T-helper 2 cell (primary cell): ENCODE measurements at places on chromosomes 1 and 21.

DNA sequence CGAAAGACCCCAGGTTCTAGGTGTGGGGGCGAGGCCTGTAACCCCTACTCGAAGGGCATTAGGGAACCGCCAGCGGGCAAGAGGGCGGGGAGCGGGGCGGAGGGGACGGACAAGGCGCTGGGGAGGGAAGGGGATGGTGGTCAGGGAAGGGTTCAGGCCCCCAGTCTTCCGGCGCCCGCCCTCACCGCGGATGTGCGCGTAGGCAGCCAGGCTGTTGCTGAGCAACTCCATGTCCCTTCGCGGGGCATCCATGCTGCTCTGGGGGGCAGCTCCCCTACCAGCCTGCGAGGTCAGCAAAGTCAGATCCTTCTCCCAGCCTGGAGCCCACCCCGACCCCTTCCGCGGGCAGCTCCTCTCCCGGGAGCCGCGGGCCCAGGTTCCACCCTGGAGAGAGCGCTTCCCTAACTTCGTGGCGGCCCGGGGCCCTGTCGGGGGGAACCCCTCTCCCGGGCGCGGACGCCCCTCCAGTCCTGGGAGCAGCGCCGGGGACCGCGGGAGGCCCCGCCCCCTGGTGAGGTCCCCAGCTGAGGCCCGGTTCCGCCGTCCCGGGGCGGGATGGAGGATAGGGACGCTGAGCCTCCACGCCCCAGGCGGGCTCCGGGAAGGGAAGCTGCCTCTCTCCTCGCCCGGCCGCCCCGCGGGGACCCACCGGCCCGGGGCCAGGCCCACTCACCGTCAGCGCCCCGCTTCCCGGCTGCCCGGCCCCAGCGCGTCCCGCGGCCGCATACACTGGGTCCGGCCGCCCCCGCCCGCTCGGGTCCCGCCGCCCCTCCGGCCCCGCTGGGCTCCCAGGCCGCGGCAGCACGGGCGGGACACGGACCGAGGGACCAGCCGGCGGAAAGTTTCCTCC, 434 bp downstream of the EVA1B start:
- DNase-seq, result peak; percentile 30

GRCh38 chr1:225822655-225823403, 12.9 kb downstream of the EPHX1 start:
- DNase-seq, result no peak

- DNase-seq, result no peak
These were observed 307.2 kb downstream of the HHIPL2 start for GRCh38 chr1:222240536-222241181.

DNA sequence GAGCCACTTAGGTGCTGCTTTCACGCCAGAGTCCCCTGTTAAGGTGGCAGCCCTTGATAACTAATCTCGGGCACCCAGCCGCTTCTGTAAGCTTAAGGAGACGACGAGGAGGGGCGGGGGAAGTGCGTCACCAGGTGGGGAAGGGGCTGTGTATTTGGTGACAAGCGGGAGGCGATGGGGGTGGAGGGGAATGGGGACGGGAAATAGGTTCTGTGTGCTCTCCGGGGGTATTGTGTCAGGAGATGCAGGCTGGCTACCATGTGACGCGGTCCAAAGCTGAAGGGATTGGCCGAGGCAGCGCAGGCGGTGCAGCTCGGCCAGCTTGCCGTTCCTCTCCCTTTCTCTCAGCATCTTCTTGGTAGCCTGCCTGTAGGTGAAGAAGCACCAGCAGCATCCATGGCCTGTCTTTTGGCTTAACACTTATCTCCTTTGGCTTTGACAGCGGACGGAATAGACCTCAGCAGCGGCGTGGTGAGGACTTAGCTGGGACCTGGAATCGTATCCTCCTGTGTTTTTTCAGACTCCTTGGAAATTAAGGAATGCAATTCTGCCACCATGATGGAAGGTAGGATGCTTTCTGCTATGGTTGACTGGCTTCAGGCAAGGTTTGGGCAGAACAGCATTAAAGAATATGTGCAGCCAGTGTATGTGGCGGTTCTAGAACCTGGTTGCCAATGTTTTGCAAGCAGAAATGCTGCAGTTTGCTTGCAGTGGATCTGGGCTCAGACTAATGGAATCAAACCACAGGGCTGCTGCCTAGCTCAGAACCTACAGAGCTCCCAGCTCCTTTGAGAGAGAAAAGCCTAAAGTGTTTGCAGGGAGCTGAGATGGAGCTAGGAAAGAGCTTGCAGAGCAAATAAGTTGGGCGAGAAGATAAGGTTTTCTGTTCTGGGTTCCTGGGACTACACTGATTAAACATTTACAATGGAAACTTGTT, at the start of gene SGIP1:
TSS of gene SGIP1 (plus strand) at position 350 of the 937 bp plus-strand sequence. CDS start at position 556, 206 bp downstream.
- DNase-seq, result no peak

GRCh38 chr1:160866001-160866694, 3.5 kb upstream of the CD244 start:
- no peak for DNase-seq

- DNase-seq, result no peak
These were observed 319.8 kb upstream of the SPAG17 start for GRCh38 chr1:118504867-118505266.

DNA sequence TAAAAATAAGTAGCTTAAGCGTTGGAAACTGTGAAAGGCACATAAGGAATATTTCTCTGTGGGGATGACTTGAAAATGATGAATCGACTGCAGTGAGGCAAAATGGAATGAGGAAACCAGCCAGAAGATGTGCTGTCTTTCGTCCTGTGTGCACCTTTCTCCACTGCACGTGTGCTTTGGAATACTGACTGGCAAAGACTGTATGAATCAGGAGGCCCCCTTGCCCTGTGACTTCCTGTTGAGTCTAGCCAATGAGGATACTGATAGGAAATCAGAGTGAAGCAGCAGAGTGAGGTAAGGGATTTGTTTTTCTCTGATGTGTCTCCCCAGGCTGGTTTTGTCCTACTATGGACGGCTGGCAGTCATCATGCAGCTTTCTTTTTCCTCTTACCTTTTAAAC, 118.2 kb upstream of the ADGRL4 start:
- no peak for DNase-seq

GRCh38 chr1:96076589-96076988, 645.0 kb upstream of the PTBP2 start:
- no peak for DNase-seq

- DNase-seq, result no peak
These were observed 393.4 kb downstream of the KCNT2 start for GRCh38 chr1:196214866-196215265.

DNA sequence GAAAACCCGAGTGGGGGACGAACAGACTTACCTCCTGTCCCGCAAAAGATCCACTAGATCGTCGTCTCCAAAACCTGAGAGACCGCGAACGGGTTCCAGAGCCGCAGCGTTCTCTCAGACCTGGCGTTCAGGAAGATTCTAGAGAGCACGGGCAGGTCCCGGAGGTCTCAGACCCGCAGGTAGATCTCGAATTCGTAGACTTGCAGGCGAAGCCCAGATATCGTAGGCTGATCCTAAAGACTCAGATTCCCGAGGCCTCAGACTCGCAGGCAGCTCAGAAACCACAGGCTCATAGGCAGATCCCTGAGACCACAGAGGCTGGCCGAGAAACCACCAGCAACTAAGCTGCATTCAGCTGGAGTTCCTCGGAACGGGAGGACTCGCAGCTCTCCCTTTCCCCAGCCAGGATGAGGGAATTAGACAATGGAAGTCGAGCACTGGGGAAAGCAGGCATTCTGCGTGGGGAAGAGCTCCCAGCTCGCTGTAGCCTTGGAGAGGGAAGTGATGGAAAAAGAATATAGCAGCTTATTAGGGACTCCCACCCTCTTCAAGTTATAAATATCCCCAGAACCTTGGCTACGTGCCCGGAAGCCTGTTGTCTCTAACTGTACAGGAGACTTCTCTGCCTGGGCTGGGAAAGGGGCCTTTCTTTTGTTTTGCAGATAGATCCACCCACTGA, at the start of gene ZNF436:
TSS of gene ZNF436 (minus strand) at position 502 of the 679 bp plus-strand sequence. CDS start 1,831 bp downstream, outside the sequence.
- DNase-seq, result peak; percentile 16

DNA sequence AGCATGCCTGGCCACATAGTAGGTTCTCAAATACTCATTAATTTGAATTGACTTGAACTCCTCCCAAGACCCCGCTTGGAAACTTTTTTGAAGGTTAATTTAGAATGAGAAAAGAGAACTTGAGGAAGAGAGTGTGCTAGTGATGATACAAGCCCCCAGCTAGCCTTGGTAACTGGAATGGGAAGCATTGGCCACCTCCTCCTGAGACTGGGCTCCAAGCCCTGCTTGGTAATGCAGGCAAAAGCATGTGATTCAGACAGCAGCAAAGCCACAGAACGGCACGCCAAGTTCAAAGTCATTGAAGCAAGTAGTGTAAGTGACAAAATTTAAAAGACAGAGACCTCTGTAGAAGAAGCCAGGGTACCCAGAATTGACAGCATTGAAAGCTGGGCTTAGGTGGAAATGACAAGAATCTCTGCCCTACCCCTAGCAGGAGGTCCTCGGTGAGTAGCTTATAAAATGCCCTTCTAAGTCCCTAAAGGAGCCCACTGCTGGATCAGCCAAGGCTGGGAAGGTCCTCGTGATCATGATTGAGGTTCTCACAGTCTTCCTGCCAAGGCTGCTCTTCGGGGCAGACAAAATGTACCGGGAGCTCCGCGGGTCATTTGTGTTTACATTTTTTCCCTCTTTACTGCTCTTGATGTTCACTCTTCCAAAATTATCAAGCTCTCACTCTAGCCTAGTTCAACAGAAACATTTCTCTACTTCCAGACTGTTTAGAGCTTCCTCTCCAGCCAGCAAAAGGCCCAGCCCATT, 99.4 kb downstream of the TSEN15 start:
- no peak for DNase-seq

- no peak for DNase-seq
These were observed 130.3 kb upstream of the C21orf91 start for GRCh38 chr21:17949421-17949820.

- DNase-seq, result no peak
These were observed 13.9 kb upstream of the SLC5A9 start for GRCh38 chr1:48208652-48209051.

DNA sequence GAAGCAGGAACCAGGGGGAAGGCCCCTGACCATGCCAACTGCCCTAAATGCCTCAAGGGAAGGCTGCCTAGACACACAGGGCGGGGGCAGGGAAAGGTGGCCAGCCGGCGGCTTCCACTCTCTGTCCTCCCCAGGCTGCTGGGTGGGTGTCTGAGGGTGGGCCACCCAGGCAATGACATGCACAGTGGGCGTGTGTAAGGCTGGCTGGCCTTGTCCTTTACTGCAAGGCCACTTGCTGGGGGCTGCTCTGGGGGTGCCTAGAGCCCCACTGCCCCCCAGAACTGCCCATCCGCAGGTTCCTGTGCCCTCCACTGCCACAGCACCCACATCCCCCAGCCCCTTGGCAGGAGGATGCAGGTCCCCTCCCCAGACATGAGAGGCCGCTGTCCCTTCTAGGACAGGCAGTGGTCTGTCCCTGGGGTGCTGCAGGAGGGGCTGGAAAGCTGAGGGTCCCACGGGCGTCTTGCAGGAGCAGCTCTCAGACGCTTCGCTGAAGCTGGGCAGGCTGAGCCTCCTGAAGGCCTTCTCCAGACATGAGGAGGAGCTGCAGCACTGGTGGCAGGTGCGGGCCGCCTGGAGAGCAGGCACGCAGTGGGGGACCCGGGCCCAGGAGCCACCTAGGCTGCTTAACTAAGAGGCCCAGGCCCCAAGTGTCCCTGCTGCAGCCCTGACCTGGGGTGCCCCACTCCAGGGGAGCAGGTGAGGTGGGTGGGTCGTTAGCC, 10.1 kb downstream of the CCDC27 start:
- DNase-seq, result no peak

DNA sequence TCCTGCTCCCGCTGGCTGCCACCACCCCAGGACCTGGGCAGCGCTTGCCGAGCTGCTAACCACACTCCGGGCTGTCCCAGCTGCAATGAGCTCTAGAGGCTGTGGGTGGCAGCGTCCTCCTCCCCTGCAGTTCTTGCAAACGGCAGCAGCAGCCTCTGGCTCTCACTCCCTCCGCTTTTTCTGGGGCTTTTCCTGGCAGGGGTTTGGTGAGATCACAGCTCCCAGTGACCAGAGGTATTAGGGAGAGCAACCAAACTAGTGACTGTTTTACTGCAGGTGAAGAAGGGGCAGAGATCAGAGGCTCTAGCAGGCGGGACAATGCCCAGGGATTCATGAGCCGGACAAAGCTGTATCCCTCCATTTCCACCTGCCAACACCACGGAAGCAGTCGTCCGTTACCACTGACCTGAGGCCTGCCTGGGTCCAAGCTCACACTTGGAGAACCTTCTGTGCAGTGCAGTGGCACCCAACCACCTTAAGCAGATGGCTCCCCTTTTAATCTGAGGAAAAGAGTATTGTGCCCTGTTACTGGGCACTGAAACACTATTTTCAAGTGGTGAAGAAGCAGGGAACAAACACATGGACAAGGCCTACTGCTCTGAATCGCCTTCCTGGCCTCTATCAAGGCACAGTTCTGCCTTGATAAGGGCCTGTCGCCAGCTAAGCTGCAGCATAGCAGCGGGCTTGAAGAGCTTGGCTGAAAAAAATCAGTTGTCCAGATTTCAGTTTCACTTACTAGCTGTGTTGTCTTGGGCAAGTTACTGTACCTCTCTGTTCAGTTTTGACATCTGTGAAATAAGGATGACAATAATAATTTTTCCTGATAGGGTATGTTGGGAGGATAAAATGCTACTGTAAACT, at the start of gene F5:
TSS of gene F5 (minus strand) at position 87 of the 861 bp plus-strand sequence. CDS start 95 bp downstream, outside the sequence.
- DNase-seq, result peak; percentile 68

DNA sequence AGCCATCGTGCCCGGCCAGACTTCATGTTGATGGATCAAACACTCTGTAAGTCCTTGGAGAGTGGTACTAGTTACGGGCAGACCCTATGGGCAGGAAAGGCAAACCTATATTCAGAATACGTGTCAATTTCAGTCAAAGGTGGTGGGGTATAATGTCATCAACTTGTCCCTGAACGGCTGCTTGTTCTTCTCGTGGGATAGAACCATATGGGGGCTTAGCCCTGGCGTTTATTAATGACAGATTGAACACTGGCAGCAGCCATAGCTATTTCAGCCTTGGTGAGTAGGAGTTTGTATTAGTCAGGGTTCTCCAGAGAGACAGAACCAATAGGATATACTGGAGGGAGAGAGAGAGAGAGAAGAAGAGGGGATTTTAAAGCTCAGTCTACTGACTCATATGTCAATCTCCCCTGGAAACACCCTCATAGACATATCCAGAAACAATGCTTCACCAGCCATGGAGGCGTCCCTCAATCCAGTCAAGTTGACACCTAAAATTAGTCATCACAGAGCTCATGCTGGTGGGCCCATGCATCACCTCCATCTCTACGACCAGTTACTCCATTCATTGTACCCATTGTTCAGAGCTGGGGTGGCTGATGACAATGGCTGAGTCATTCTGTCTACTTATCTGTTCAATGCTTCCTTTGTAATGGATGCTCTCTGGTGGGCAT, 16.1 kb upstream of the AQP10 start:
- DNase-seq, result peak; percentile 44

DNA sequence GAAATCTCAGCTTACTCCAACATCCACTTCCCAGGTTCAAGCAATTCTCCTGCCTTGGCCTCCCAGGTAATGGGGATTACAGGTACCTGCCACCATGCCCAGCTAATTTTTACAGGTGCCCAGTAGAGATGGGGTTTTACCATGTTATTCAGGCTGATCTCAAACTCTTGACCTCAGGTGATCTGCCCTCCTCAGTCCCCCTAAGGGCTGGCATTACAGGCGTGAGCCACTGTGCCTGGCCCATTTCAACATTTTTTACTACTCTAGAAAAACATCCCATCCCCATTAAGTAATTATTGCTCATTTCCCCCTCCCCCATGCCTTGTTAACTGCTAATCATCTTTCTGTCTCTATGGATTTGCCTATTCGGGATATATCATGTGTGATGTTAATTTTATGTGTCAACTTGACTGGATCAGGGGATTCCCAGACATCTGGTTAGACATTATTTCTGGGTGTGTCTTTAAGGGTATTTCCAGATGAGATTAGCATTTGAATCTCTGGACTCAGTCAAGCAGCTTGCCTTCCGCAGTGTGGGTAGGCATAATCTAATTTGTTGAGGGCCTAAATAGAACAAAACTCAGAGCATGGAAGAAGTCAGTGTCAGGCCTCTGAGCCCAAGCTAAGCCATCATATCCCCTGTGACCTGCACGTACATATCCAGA, 33.0 kb upstream of the ZBTB8B start:
- DNase-seq, result no peak
